AG09309 (cell line): ENCODE measurements at places on chromosomes 7 and 10.

DNA sequence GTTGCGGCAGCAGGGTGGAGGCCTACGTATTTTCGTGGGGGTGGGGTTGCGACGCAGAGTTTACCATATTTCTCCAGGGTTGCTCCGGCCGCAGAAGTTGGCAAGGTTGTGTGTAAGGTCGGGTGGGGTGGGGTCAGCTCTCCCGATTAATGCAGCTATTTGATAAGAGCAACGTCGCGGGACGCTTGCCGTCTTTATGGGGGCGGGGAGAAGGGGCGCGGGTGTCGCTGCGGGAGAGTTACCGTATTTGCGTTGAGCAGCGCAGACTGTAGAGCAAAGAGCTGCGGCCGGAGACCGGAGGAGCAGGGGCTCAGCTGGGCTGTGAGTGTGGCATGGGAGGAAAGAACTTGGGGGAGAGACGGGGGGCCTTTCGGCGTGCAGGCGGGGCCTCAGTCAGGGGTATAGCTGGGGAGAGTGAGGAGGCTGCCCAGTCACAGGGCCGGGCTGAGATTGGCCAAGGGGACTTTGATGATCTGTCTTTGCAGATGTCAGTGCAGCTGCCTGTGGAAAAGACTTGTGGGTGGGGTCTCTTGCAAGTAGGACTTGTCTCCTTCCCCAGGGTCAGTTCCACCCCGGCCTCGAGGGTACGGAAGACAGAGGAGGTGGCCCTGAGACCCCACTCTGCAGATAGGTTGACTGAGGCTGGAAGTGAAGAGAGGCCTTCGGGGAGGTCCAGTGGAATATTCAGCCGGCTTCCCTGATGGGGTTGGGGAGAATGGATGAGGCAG lies 26.6 kb downstream of the ZNF775 start:
- no peak for DNase-seq

DNA sequence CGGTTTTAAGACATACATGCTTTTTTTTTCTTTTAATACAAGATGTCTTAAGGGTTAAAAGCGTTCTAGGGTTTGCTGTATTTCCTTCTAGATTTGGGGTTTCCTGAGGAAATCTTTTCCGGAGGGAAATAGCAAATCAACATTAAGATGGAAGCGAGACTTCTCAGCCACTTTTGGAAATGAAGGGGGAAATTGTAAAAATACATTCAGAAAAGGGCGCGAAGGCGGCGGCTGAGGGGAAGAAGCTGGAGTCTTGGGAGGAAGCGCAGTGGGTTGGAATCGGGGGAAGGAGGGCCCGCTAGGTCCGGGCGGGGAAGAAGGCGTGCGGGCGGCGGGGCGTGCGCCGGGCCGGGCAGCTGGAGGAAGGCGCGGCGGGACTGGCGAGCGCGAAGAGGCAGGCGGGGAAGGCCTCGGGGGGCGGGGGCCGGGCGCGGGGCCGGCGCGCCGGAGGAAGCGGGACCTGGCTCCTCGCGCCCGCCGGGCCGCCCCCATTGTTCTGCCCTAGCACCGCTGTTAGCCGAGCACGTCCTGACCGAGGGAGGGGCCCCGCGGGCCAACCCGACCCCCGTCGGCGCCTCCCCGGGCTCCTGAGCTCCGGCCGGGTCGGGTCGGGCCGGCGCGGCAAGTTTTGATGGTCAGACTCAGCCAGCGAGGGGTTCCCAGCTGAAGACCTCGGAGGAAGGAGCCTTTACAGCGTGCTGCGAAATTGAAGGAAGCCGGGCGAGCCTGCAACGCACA lies 1.5 kb upstream of the SKIDA1 start:
- DNase-seq: no peak

DNA sequence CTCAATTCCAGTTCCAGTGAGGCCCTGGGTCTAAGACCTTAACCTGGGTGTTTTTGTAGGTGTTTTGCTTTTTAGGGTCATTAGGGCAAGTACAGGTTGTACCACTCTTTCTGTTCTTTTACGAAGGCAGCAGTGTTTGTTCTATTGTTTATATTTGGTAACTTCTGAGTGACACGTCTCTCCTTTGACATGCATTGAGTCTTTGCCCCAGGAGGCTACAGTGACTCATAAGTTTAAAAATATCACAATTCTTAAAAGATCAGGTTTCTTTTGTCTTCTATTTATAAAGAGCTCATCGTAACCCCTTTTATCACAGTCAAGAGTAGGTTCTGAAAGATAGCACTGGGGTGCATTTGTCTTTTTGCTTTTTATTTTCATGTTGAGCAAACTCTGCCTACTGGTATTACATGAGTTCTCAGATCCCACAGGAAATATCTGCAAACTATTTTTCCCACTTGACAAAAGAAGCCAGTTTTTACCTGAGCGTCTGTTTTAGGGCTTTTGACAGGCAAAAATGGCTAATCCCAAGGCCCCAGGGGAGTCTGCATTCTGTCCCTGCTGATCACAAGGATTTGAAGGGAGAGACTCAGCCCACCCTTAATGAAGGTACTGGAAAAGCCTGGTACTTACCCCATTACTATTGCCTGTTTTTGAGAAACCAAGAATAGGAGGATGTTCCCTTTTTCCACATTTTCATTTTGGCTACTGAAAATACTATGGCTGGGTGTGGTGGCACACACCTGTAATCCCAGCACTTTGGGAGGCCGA lies 7.9 kb downstream of the NUDT13 start:
- DNase-seq: no peak

GRCh38 chr10:14665865-14666857 lies 108.5 kb downstream of the FAM107B start:
- no peak for DNase-seq

GRCh38 chr7:98251231-98251600 lies 816 bp downstream of the TECPR1 start:
- DNase-seq: no peak

- DNase-seq: no peak
These were observed at the start of gene STEAP4 for GRCh38 chr7:88306590-88307048. TSS of gene STEAP4 (minus strand) at chr7:88306894. CDS start at chr7:88284269, 22,625 bp downstream.

GRCh38 chr10:44413416-44413815 lies 28.5 kb upstream of the CXCL12 start:
- no peak for DNase-seq

GRCh38 chr7:101377189-101377736 lies 14.6 kb downstream of the COL26A1 start:
- no peak for DNase-seq

- DNase-seq: no peak
These were observed 29.0 kb downstream of the RASGEF1A start for GRCh38 chr10:43237631-43238446.

GRCh38 chr7:47669178-47669891 lies 87.4 kb upstream of the TNS3 start:
- peak; percentile 78 for DNase-seq

- no peak for DNase-seq
These were observed 125.4 kb downstream of the DPP6 start for GRCh38 chr7:154177584-154177983.

GRCh38 chr7:157309988-157310668 lies 26.7 kb upstream of the DNAJB6 start:
- peak; percentile 82 for DNase-seq

DNA sequence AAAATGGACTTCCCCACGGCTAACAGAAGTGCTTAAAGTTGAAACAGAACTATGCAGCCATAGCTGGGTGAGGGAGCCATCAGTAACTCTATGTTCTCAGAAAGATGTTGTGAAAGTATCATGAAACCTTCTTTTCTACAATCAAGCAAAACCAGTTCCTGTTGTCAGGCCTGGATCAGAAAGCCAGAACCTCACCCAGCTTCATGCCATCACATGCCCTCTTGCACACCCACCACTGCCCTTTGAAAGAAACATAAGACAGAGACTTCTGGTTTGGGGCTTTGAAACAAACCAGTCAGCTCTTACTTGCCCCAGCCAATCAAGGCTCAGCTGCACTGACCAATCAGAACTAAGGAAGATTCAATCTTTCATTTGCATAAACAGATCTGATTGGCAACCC lies 230.8 kb upstream of the FERD3L start:
- DNase-seq: no peak

DNA sequence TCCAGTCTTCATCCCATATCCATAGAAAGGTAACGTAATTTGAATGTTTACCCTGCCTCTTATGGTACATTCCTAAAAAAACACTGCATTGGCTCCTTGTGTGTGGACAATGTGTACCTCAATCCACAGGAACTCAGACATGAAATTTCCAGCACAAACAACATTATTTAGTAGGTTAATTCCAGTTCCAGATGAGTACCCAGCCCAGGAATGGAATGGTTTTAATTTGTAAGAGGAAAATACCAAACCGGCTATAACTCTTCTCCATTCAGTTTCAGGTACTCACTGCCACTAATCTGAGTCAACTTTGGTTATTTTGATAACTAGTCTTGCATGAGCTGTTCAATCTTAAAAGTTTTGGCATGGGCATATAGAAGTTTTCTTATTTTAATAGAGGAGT lies 39.0 kb downstream of the TFPI2 start:
- DNase-seq: peak; percentile 8

GRCh38 chr7:25122373-25122772 lies 2.7 kb downstream of the CYCS start:
- DNase-seq: no peak

- DNase-seq: no peak
These were observed 58.3 kb upstream of the COBL start for GRCh38 chr7:51374936-51375335.

GRCh38 chr10:73338801-73339368 lies 19.8 kb downstream of the CFAP70 start:
- no peak for DNase-seq
